ENCODE measurements at places on chromosomes 5 and 9.

DNA sequence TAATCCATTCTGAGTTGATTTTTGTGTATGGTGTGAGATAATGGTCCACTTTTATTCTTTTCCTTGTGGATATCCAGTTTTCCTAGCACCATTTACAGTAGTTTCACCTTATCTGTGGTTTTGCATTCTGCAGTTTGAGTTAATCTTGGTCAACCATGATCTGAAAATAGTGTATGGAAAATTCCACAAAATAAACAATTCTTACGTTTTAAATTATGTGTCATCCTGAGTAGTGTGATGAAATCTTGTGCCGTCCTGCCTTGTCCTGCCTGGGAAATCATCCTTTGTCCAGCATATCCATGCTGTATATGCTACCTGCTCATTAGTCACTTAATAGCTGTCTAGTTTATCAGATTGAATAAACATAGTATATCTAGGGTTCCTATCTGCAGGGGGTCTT lies 42.1 kb downstream of the CDC42SE2 start:
- DNase-seq: no peak

GRCh38 chr5:95134326-95134725 lies 150.6 kb downstream of the MCTP1 start:
- no peak for DNase-seq

DNA sequence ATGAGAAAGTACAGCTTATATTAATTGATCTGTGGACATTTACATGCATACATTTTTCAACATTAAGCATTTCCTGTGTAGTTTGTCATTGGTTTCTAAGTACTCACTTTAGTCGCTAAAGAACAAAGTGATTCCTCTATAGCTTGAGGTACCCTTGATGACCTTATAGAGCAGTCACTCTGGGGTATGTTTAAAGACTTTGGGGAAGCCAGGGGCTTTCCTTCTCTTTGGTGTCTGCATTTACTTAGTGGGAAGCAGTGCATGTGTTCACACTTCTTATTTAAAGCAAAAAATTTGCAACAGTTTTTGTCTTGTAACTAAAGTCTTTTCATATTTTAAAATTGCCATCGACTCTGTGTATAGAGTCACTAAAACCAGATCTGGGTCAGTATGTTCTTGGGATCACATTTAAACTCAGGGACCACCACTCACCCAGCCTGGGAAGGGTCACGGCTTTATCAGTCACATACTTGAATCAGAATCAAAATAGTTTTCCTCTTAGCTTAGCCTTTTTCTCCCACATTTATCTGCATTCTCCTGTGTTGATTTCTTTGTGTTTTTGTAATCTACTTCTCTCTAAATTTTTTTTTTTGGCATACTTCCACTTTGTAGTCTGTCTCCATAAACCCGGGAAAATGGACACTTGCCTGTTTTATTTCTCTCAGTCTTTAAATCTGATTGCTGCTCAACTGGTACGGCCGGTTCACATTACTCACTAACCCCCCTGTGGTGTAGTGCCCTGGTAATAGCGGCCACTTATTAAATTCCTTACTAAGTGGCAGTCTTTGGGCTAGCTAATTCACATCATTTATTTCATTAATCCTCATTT lies 143.9 kb upstream of the FBN2 start:
- DNase-seq: no peak

- DNase-seq: no peak
Observed at GRCh38 chr9:123925161-123925560, 4.8 kb downstream of the DENND1A start.

DNA sequence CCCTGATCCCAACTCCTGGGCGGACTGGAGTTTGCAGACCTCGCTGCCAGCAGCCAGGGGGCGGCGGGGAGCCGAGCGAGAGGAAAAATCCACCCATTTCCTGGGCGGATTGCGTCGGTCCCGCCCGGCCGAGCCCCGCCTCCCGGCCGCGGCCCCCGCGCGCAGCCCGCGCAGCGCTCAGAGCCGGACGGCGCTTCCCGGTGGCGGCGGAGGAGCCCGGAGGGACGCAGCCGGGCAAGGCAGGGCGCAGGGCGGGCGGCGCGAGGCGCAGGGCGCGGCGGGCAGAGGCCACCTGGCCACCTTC lies at the start of gene OLFM1:
Gene OLFM1, plus strand, starts transcription at position 180 of the 304 bp plus-strand sequence. CDS start 322 bp downstream, outside the sequence.
- DNase-seq: no peak

GRCh38 chr9:130304116-130304515 lies 38.6 kb downstream of the HMCN2 start:
- no peak for DNase-seq

GRCh38 chr9:115615000-115615401 lies 497.0 kb upstream of the TNC start:
- DNase-seq: no peak

- DNase-seq: no peak
Observed at GRCh38 chr5:43840424-43841125, 237.6 kb downstream of the NNT start.

- DNase-seq: no peak
Observed at GRCh38 chr9:115694014-115694413, 459.6 kb upstream of the PAPPA start.

DNA sequence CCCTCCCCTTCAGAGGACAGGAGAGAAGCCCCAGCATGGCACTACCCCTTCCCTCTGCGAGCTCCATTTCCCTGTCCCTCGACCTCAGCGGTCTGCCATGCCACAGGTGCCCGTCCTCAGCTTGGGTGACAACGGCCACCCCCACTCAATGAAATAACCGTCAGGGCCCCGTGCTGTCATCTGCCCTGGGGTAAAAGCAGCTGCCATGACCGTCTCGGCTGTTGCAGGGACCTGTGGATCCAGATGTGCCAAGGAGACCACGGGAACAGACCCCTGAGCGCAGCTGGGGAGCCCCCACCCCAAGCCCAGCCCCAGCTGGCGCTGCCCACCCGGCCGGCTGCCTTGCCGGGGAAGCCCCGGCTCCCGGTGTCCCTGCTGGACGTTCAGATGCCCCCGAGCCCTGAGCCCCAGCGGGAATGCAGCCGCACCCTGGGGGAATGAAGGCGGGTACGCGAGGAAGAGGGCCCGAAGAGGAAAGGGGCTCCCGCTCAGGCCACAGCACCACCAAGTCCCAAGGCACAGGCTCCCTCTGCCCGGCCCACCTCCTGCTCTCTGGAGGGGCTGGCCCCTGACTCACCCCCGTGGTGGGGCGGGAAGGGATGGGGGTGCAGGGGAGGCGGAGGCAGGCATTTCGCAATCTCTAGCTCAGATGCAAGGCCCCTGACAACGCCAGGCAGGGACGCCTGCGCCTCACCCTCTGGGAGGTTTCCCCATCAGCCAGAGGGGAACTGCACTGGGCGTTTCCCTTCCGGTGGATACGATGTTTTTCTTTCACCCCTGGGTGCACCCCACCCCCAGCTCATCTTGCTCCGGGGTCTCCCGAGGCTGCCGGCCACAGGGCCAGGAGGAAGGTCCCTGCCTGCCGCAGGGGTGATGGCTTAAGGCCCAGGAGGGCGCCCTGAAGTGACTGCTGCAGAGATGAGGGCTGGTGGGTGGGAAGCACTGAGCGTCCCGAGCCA lies 49.2 kb downstream of the NACC2 start:
- no peak for DNase-seq

- no peak for DNase-seq
Observed at GRCh38 chr9:129156163-129156562, 21.9 kb downstream of the IER5L start.

DNA sequence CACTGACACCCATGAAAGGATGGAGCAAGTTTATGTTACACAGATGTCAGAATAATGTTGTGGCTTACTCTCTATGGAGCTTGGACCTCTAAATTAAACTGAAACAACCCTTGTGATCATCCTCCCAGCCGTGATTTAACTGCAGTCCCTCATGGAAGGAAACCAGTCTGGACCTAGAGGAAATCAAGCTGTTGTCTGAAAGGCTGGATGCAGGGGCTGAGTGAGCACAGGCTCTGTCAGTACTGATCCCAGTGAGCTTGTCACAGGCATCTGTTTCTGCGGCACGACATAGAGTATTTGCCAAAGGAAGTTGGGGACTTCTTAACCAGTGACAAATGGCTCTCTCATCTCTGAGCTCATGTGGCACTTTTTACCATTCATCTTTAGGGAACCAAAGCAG lies 282.9 kb upstream of the MAP3K1 start:
- no peak for DNase-seq
